Muscle of leg (tissue), 16 donors: ENCODE measurements at places on chromosomes 4 and X. TPM values are rescaled to one million over a fixed set of nuclear protein-coding genes. Genes with fewer than 3 reads are reported as not detected.

- peak; percentile 17 for DNase-seq
- H3K4me1 ChIP-seq, result peaks cover 24% of the 10 kb centered on the region
- H3K27ac ChIP-seq, result peak overlapping the region; percentile 31
Measured at GRCh38 chrX:48956728-48957414, 536 bp downstream of the OTUD5 start.

GRCh38 chr4:156815717-156816359 is 155.8 kb downstream of the PDGFC start:
- H3K27me3 ChIP-seq, result no peaks in the 10 kb centered on the region
- no peak for DNase-seq
- no peak overlapping the region for H3K27ac ChIP-seq
- peaks cover 3% of the 10 kb centered on the region for H3K4me1 ChIP-seq

GRCh38 chr4:81635739-81636138 is 164.0 kb upstream of the RASGEF1B start:
- H3K27ac ChIP-seq, result no peak overlapping the region
- H3K4me1 ChIP-seq, result peaks cover 8% of the 10 kb centered on the region
- peak; percentile 70 for DNase-seq
- no peaks in the 10 kb centered on the region for H3K36me3 ChIP-seq
- no peak overlapping the region for H3K4me3 ChIP-seq

- no peaks in the 10 kb centered on the region for H3K4me1 ChIP-seq
- no peak for DNase-seq
- peaks cover 3% of the 10 kb centered on the region for H3K27me3 ChIP-seq
- H3K4me3 ChIP-seq, result no peak overlapping the region
Measured at GRCh38 chrX:49610718-49611310, 12.0 kb downstream of the GAGE1 start.

Gene GPRASP1
- 11.7 TPM for total RNA-seq

Gene EDA
- 12.3 TPM for total RNA-seq

Gene ASB5
- total RNA-seq, result 94.7 TPM

Gene TAF7L
- 0.09 TPM for total RNA-seq

Gene BANK1
- 0.27 TPM for total RNA-seq

Gene RBMXL3
- not detected for total RNA-seq
